ENCODE measurements at places on chromosomes 7 and 10. TPM values are rescaled to one million over a fixed set of nuclear protein-coding genes. Genes with fewer than 3 reads are reported as not detected.

The C7orf33 gene
- polyA plus RNA-seq = not detected

The DENND2A gene
- polyA plus RNA-seq = 0.37 TPM

GRCh38 chr10:80659289-80659688, 121.6 kb downstream of the SH2D4B start:
- DNase-seq = no peak

The WDR86 gene
- 0.28 TPM for polyA plus RNA-seq

- DNase-seq = no peak
Observed at GRCh38 chr10:93958834-93959233, 34.9 kb upstream of the PLCE1 start.

GRCh38 chr10:93028883-93029282, 31.7 kb upstream of the CYP26C1 start:
- DNase-seq = peak; percentile 27

The PTPRE gene
- 1.5 TPM for polyA plus RNA-seq

The FGL2 gene
- not detected for polyA plus RNA-seq

All from A549 (cell line).